ENCODE measurements at places on chromosomes 12 and 14.

DNA sequence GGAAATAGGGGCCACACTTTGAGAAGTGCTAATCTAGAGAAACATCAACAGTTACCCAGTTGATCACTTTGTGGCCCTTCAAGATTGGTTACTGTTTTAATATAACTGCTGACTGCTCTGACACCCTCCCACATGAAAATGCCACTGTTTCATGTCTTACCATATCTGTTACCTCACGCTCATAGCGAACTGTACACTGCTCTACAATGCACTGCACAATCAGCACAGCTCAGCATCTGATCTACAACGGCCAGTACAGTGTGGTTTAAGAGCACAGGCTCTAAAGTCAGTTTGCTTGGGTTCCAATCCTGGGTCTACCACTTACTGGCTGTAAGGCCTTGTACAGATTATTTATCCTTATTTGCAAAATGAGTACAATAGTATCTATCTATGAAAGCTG lies 39.1 kb downstream of the SPPL3 start:
- no peak for DNase-seq

GRCh38 chr12:4663971-4664505 lies 15.1 kb downstream of the NDUFA9 start:
- DNase-seq, result no peak

DNA sequence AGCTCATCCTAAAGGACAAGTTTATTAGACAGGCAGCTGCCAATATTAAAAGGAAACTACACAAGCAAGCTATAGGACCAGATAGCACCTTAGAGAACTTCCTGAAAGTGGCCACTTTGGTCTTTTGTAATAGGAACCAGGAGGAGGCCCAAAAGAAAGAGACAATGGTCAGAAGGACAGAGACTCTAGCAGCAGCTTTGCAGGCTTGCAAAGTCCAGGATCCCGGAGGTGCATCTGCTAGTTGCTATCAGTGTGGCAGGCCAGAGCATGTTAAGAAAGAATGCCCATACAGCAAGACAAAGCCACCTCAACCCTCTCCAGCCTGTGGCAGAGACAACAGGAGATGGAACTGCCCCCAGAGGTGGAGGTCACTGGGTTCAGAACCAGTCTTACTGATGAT lies 23.4 kb downstream of the APOBEC1 start:
- DNase-seq, result no peak

GRCh38 chr12:57091638-57092528 lies 3.0 kb downstream of the NAB2 start:
- DNase-seq, result no peak

DNA sequence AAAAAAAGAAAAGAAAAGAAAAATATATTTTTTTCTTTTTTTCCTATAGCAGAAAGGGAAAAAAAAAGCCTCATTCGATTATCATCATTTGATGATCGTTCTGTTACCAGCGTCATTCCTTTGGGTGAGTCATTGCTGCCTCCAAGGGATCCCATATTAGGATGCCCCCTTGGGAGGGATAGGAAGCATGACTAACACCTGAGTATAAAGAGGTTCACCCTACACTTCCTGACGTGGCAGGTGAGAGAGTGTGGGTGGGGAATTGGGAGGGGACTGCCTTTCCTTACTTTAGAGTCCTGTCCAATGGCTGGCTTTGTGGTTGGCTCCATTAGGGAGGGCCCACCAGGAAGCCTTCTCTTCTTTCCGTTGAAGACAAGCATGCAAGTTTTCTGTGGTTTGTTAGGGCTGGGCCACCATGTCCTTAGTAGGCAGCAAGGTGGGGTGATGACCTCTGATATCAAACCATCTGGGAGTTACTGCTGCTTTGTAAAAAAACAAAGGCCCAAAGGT lies 56.1 kb upstream of the FUT8 start:
- no peak for DNase-seq

- DNase-seq, result peak; percentile 25
Observed at GRCh38 chr12:48001505-48002413, 2.5 kb downstream of the COL2A1 start.

DNA sequence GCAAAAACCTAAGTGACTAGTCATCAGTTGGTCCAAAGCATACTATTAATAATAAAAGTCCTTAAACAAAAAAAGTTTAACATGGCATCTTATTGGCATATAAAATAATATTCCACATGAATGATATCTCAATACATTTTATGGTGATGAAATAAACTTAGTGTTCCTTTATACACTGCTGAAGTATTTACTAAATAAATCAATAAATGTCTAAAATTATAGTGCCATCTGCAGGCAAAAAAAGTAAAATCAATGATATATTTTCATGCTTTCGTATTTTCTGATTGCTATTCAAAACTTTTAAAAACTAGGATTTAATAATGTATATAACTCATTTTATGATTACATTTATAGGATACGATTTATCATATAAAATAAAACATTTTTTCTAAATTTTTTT lies 30.5 kb downstream of the PUS7L start:
- peak; percentile 6 for DNase-seq

DNA sequence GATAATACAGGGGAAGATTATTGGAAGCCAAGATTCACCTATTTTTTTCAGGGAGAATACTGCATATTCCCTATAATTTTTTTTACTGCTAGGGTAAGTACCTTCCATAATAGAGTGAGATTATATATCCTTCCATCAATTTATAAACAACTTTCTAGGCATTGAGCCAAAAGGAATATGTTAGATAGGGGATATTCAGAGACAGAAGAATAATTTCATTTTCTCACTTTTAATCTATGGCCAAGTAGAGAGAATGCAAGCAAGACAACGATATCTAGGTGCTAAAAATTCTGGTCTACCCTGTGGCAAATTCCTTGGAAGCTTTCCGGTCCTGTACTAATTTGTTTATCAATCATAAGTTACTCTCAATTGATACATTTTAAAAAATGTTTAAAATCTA lies 69.7 kb upstream of the STAC3 start:
- DNase-seq, result no peak

- no peak for DNase-seq
Observed at GRCh38 chr12:11085419-11085818, 6.7 kb downstream of the TAS2R43 start.

DNA sequence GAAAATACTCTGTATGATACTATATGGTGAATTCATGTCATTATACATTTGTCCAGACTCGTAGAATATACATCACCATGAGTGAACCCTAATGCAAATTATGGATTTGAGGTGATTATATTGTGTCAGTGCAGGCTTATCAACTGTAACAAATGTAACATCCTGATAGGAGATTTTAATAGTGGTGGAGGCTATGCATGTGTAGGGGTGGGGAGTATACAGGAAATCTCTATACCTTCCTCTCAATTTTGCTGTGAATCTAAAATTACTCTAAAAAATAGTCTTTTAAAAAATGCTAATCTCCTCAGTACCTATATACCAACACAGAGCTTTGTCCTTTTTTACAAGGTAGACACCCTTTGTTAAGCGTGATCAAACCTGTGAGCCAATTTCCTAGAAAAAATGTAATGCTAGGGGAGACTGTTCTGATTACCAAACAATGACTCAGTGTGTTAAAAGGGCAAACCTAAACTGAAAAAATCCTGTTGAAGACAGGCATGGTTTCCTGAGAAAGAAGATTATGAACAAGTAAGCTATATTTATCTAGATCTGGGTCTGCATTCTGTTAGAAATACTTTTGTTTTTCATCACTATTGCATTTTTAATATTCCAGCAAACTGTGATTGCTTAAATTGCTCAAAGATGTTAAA lies 170.9 kb downstream of the DUSP6 start:
- DNase-seq, result no peak

DNA sequence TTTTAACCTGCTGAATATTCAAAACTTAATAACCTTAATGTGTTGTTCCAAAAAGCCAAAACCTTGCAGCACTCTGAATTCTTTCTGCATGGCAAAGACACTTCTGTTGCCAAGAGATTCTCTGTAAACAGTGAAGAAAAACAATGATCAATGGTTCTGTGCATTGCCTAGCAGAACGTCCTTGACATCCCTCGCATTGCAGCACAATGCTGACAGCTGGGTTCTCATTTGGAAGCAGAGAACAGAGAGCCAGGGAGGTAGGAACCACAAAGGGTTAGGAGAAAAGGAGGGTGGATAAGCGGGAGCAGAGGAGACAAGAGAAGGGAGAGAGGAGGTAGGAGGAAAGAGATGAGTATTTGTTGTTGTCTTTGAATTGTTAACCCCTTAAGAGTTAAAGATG lies 501.1 kb downstream of the NAV3 start:
- no peak for DNase-seq

GRCh38 chr14:71322655-71323250 lies 415.5 kb downstream of the PCNX1 start:
- DNase-seq, result no peak

DNA sequence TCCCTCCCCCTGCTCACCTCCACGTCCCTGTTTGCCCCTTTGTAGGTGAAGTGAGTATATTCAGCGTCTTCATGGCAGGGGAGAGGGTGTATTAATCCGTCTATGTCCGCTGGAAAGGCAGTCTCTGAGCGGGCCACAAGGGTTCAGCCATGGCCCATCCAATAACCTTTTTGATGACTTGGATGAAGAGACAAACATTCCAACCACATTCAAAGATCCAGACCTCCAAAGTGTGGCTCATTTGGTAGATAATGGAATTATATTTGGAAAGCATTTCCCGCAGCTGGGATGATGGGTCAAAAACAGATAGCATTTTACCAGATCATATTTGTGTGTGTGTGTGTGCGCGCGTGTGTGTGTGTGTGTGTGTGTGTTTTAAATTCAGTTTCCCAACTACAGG lies 345.9 kb downstream of the DPF3 start:
- no peak for DNase-seq

- no peak for DNase-seq
Observed at GRCh38 chr12:75364919-75365318, 26.0 kb upstream of the GLIPR1L2 start.

DNA sequence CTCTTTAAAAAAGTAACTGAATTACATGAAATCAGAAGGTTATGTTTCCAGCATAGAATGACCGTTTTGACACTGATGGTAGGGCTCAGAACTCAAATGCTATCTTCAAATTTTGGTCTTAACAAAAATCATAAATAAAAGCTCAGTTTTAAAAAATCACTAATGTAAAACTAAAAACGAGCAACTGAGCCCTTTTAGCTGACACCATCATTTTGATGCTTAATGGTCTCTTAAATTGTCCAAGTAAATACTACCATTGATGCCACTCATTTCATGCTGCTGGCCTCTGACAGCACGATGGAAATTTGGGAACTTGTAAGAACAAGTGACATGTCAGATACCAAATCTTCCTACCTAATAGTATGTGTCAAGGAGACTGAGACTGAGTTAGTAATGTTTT lies 205.0 kb downstream of the AKAP6 start:
- DNase-seq, result no peak

GRCh38 chr14:104580961-104581360 lies 1.4 kb downstream of the C14orf180 start:
- no peak for DNase-seq

- DNase-seq, result no peak
Observed at GRCh38 chr12:47281667-47282171, 202.0 kb upstream of the AMIGO2 start.

DNA sequence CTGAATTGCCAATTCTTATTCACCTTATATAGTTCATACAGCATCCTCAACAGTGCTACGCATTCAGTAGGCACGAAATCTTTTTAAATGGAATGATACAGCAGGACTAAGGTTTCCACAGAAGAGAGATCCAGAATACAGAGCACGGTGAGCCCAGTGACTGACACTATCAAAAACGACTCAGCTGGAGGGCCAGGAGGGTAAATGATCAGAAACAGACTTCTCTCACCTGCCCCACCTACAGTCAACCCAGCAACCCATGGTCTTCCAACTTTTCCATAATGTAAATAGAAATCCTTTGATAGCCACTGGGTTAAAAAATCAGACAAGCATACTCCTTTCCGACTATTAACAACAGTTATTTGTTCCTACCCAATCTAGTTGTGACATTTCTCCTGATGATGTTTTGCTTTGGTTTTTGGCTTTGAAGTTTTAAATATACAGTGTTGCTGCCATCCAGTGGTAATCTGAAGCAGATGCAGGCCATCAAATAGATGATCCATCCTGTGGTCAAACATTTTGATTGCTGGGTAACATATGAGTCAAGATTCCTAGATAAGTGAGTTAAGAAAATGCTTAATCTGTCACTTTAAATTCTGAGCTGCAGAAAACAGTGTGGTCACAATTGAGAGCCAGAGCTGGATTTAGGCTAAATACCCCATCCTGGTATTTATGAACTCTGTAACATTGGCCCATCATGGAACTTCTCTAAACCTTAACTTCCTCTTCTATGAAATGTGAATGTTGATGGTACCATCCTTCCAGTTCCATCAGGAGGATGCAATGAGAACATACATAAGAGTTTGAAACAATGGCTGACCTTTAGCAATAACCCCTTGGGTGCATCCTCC lies 42.0 kb downstream of the GPHB5 start:
- peak; percentile 38 for DNase-seq

- DNase-seq, result no peak
Observed at GRCh38 chr12:22313286-22313962, 21.1 kb downstream of the ST8SIA1 start.

- DNase-seq, result no peak
Observed at GRCh38 chr12:119008691-119009221, 27.4 kb downstream of the SRRM4 start.

- no peak for DNase-seq
Observed at GRCh38 chr12:68227356-68227755, 1.7 kb upstream of the IL26 start.

DNA sequence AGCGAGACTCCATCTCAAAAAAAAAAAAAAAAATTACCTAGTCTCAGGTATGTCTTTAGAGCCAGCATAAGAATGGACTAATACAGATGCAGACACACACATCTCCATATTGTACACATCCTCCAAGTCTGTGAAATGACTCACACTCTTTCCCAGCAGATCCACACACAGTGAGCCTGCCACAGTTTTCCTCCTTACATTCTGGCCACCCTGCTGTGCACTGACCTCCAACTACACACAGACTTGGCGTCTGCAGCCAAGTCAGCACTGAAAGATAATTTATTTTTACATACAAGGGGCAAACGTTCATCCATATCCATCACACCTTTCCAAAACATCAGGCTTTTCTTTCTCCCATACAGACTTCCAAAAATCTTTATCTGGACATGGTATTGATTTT lies 115.9 kb downstream of the SLC25A21 start:
- DNase-seq, result no peak

DNA sequence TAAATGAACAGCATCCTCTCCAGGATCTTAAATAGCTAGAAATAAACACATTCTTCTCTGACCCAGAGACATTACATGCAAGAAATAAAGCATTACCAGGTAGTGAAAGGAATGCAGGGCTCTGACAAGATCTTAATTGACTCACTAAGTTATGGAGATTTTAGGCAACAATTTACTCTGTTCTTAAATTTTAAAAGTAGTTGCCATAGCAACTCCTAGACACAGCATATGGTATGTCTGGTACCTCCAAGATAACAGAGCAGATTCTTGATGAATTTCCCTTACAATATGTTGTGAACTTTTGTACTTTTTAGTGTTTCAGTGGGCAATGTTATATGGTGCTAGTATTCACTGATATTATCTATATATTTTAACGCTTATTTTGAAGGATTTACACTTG lies 76.7 kb upstream of the G2E3 start:
- no peak for DNase-seq

- no peak for DNase-seq
Observed at GRCh38 chr12:45615268-45615667, 114.2 kb upstream of the ARID2 start.
